ENCODE measurements at places on chromosomes 13 and 19.

DNA sequence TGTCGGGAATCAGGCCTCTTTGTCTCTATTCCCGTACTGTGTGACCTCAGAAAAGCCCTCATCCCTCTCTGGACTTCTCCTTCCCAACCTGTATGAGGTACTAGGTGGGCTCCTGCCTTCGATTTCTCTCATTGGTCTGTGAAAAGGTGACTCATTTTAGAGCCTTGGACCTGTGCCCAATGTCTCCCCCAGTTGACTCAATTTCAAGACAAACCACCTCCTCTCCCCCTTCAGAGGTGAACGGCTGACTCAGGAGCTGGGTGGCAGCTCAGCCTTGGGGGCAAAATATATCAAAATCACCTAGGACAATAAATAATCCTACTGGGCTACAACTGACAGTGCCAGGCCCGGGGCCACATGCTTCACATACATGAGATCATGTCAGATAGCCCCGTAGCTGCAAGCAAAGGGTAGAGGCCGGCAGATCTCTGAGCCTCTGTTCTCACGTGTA, 630 bp downstream of the COQ8B start:
- DNase-seq, result no peak

GRCh38 chr19:56253737-56254136, 18.8 kb upstream of the EDDM13 start:
- DNase-seq, result no peak

DNA sequence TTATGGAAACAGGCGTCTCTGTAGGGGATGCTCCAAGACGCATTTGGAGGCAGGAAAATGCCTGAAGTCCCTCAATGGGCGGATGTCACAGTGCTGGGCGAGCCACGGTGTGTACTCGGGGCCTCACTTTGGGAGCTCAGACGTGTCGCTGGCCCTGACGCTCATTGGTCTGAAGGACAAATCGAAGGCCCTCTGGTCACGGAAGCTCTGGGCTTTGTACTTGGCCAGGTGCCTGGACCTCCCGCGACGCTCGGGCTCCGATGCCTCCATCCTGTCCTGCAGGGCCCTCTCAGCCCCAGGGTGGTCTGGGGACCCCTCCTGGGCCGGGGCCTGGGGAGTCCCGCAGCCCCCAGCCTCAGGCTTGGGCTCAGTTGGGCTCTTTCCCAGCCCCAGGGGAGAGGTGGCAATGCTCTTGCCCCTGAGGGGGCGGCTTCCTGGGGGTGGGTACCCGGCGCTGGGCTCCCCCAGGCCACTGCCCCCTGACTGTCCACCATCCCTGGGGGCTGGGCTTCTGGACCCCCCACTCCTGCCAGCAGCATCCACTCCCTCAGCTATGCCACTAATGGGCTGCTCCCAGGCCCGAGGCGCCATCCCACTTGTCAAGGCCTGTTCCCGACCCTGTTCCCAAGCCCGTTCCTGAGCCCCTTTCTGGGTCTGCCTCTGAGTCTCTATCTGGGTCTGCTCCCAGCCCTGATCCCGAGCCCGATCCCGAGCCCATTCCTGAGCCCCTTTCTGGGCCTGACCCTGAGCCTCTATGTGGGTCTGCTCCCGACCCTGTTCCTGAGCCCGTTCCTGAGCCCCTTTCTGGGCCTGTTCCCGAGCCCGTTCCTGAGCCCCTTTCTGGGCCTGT, 39.5 kb upstream of the GRTP1 start:
- no peak for DNase-seq

GRCh38 chr19:50300814-50301606, 28.2 kb downstream of the KCNC3 start:
- DNase-seq, result no peak

DNA sequence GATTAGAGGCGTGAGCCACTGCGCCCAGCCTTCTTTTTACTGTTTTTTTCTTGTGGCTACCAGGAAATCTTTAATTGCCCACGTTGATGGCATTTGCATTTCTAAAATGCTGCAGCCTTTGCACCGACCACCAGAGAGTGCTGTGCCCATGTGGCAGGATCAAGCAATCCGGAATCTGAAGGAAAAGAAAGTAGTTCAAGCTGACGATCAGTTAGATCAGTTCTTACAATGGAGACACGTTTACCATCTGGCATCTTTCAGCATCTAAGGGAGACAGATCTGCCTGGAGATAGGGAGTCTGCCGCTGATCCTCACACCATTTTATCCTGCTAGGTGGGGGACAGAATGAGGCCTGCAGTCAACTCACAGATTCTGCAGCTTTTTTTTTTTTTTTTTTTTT, 19.9 kb downstream of the TINCR start:
- no peak for DNase-seq

GRCh38 chr13:80235967-80236302, 105.0 kb downstream of the SPRY2 start:
- no peak for DNase-seq

GRCh38 chr13:98144027-98144741, 1.3 kb downstream of the FARP1 start:
- no peak for DNase-seq

GRCh38 chr19:2333027-2333806, 4.7 kb downstream of the SPPL2B start:
- DNase-seq, result no peak

DNA sequence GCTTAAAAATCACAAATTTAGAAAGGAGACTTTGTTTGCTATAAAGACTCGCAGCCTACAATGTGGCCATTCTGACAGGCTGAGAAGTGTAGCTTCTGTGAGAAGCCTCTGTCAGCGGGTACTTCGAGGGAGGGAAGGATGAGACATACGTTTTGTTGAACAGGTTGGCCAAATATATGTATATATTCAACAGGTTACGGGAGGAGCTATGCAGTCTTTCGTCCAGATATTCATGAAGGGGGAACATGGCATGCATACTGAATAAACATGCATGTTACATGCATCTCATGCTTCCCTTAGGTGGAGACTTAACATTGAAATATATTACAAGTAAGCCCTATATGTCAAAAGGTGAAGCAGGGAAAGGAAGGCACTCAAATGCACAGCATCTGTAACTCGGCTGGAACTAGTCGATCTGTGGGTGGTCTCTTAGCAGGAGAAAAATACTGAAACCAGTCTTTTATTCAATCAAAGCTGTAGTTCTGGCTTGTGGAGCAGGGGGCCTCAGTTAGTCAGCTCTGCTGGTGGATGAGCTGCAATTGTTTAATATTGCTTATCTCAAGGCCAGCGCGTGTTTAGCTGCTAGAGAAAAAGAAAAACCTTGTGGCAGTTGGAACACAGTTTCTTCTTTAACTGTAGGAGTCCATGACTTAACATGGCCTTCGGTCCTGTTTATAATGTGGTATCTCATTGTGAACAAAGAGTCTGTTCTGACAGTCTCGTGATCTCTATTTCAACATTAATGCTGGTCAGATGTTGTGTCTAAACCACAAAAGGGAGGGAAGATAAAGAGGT, 94.3 kb downstream of the FAM216B start:
- DNase-seq, result no peak
